ENCODE measurements at places on chromosomes 1 and 21.

- DNase-seq: no peak
Measured at GRCh38 chr1:32816676-32817158, 441 bp downstream of the YARS1 start.

DNA sequence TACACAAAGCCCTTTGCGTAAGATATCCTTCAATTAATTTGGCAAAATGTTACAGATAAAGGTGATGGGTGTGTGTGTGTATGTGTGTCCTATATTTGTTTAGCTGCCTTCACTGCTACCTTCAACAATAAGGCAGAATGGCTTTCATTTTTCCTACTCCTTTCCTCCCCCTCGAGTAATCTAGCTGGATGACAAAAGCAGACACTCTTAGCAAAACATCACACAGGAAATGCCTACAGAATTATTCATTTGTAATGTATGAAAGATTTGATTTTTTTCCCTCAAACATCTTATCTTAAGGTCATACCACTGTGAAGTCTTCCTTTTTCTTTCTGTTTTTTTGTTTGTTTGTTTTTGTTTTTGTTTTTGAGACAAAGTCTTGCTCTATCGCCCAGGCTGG is 10.6 kb downstream of the PTPN22 start:
- no peak for DNase-seq

- no peak for DNase-seq
Measured at GRCh38 chr1:43957407-43958040, 10.8 kb downstream of the IPO13 start.

- DNase-seq: no peak
Measured at GRCh38 chr1:119768778-119769177, at the start of gene HMGCS2. Gene HMGCS2, minus strand, starts transcription at chr1:119768905. Its CDS starts 61 bp downstream, at chr1:119768844.

DNA sequence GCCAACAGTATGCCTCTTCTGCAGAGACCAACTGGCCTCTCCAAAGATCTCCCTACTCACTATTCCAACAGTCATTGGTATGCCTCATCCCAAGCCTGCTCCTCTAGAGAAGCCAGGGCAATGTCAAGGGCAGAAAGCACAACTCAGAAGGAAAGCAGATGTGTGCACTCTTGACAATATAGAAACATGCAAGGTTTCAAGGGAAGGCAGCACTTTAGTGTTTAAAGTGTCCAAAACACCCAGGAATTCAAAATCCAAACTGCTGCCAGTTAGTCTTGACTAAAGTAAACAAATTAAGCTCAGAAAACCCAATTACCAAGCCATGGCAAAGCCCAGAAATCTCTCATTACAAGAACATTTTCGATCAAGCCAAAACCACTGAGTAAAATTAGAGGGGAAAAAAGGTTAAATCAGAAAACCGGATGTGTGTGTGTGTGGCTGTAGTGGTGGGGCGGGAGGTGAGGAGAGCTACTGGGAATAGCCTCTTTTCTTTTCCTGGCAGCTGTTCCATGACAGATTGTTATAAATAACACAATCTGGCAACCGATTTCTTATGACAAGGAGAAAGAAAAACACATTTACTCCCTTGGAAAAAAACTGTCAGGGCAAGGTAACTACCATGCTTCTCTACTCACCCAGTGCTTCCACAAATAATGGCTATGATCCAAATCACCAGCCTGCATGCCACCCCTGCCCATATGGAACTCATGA is 39.2 kb downstream of the EIF2B3 start:
- DNase-seq: no peak

- no peak for DNase-seq
Measured at GRCh38 chr1:107637101-107637500, 327.9 kb downstream of the VAV3 start.

DNA sequence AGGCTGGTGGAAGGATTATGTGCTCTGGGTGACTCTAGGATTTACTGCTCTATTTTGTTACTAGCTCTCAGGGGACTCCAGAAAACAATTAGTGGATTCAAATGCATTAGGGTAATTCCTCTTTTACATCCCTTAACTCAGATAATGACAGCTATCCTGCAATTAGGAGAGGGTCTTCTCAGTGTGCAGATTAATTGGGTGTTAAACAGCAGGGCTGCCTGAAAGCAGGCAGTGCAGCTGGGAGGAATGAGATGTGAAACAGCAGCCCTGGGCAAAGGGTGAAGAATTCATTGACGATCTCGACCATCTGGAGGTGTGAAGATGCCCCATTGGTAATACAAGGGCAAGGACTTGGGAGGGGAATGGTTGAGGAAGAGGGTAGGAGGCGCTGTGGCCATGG is 66.1 kb downstream of the HTR6 start:
- DNase-seq: no peak

DNA sequence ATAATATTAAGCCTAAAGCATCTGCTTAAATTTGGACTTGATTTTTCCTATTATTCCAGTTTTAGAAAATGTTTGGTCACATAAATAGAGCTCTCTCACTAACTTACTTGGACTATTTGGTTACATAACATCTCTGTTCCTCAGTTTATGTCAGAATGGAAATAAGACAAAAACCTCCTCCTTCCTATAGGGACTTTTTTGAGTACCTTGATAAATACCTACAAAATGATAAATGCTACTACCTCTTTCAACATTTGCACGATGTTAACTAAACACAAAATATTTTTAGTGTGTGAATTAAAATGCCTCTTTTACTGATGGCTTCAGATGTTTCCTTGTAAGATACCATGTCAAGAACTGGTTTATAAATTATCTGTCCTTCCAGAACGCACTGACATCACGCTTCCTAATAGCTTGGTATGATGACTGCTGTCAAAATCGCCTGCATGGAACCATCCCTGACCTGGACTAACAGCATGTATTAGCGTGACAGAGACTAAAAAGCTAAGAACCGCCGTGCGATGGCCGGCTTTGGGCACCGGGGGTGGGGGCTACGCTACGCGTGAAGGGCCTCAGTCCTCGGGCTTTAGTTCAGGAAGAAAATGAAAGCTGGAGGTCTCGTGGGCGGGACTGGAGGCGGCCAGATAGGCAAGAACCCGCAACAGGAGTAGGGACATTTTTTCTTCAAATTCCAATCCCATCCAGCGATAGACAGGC is 133.2 kb upstream of the BARHL2 start:
- no peak for DNase-seq

GRCh38 chr1:74650561-74650960 is 23.0 kb downstream of the ERICH3 start:
- DNase-seq: no peak

GRCh38 chr21:37407719-37408420 is 41.3 kb downstream of the DYRK1A start:
- no peak for DNase-seq

DNA sequence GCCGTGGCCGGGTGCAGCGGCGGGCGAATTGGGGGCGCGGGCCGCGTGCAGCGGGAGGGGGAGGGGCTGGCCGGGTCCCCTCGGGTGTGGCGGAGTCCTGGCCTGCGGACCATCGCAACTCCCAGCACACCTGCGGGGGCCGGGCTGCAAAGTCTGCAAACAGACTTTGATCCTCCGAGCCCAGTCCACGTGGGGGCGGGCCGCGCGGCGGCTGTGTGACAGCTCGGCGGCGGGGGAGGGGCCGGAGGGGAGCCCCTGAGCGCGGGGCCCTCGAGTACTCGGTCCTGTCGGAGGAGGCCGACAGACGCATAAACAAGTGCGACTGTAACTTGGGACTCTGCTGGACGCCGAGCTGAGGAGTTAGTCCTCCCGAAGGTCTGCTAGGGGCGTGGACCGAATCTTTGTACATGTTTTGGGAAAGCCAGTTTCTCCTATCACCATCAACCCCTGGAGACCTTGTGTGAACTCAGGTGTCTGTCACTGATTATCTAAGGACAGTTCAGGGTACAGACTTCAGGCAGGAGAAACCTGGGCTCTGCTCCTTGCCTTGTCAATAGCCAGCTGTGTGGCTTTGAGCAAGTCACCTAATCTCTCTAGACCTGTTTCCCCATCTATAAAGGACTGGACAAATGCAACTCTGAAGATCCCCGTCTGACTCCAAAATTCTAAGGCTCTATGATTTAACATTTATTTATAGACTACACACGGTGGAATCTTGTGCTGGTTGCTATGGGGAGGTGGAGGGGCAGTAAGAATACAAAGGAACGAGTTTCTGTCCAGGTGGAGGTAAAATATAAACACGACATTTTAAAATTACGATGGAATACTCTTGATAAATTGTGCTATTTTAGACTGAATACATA is 710 bp upstream of the SLC30A1 start:
- DNase-seq: no peak

DNA sequence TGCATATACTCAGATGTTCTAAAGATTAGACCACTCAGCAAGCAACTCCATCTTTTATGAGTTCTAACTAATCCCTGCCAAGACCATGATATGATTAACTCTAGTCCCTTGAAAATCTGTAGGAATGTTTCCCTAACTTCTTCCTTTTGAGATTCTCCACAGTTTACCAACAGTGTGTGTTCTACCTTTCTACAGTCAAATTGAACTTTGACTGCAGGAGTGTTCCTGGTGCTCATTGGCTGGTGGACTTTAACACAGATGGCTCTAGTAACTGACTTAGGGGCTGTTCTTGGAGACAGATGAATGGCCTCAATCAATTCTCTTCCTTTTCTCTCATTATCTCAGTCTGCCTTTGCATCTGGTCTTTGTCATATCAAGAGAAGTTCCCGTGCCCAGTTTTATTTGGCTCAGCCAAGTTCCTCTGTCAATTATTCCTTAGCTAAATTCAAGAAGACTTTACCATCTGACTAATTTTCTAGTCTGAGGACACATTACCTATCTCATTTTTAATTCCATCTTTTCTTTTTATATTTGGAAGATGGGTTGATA is 643.9 kb upstream of the CAMK1G start:
- no peak for DNase-seq

DNA sequence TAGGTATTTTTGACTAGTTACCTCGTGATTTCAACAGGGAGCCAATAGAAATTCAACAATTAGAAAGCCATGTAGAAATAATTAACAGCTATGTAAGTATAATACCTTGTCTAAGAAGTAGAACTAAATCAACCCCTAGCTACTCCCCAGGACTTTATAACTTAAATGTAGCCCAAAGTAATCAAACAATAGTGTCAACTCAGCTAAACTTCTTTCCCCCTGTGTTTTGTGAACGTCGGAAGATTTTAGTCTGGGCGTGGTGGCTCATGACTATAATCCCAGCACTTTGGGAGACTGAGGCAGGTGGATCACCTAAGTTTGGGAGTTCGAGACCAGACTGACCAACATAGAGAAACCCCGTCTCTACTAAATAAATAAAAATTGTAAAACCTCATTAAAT is 579.9 kb upstream of the NCAM2 start:
- no peak for DNase-seq

- no peak for DNase-seq
Measured at GRCh38 chr1:150751443-150751842, 14.1 kb downstream of the CTSS start.

DNA sequence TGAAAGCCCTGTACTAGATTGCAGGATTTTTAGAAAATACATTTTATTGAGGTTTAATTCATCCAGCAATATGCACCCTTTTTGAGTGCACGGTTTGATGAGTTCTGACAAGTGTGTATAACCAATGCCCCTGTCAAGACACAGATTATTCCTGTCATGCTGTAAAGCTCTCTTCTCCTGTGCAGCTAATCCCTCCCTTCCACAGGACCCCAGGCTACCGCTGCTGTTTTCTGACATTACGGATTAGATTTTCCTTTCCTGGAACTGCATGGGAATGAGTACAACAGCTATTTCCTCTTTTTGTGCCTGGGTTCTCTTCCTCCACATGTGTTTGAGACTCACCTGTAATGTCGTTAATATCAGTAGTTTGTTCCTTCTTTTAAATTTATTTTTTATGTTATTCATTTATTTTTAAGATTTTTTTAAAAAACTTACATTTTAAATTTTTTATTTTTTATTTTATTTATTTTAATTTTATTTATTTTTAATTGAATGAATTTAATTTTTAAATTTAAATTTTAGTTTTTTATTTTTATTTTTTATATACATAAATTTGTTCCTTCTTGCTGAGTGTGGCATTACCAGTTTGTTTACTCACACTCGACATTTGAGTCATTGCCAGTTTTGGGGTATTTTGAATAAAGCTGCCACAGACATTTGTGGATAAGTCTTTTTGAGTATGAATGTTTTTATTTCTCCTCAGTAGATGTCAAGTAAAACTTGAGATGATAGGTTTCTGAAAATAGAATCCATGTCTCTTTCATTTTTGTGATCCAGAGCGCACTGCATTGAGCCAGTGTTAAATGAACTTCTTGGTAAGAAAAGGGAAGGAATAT is 79.0 kb upstream of the B3GALT5 start:
- no peak for DNase-seq

- DNase-seq: no peak
Measured at GRCh38 chr1:157585984-157586383, 11.9 kb downstream of the FCRL4 start.

DNA sequence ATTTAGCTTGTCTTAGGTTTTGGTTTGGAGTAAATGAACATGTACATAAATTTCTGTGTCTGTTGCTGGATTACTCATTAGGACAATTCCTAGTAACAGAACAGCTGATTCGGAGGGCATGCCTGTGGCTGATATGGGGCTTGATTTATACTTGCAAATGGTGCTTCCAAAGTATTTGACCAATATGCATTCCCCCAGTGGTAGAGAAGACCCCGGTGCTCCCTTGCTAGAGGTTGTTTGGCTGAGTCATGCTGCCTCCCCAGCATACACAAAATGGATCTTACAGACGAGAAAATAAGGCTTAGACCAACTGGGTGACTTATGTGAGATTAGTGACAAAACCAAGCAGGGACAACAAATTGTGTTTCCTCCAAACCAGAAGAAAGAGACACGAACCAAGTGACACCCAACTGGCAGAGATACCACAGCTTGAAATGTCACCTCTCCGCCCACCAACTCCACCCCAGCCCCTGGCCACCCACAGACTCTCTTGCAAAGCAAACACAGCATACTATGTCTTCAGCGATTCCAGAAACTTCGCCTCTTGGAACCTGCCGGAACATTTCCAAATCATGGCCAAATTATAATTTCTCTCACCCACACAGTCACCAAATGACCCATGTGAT is 75.9 kb upstream of the ETS2 start:
- no peak for DNase-seq

Measured in CD4-positive, alpha-beta T cell treated with Interleukin-4 for 1 hour (primary cell).